ENCODE measurements at places on chromosomes 2 and 18.
A peak's percentile ranks its signal among the peaks of the same experiment; 100 is the strongest.

- no peak for DNase-seq
Measured at GRCh38 chr2:218152777-218153176, 14.0 kb downstream of the CXCR1 start.

DNA sequence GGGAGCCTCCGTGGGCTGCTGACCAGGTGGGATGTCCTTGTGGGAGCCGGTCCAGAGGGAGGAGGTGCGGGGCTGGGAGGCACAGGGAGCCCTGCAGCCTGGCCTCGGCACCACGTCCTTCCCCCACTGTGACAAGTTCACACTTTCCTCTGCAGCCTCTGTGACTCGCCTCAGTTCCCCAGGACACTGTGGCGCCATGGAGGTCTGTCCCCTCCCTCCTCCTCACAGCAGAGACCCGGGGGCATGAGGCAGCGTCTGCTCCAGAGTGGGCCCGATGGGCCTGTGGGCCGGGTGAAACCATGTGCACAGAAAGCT is 27.3 kb upstream of the KCNG2 start:
- no peak for DNase-seq

DNA sequence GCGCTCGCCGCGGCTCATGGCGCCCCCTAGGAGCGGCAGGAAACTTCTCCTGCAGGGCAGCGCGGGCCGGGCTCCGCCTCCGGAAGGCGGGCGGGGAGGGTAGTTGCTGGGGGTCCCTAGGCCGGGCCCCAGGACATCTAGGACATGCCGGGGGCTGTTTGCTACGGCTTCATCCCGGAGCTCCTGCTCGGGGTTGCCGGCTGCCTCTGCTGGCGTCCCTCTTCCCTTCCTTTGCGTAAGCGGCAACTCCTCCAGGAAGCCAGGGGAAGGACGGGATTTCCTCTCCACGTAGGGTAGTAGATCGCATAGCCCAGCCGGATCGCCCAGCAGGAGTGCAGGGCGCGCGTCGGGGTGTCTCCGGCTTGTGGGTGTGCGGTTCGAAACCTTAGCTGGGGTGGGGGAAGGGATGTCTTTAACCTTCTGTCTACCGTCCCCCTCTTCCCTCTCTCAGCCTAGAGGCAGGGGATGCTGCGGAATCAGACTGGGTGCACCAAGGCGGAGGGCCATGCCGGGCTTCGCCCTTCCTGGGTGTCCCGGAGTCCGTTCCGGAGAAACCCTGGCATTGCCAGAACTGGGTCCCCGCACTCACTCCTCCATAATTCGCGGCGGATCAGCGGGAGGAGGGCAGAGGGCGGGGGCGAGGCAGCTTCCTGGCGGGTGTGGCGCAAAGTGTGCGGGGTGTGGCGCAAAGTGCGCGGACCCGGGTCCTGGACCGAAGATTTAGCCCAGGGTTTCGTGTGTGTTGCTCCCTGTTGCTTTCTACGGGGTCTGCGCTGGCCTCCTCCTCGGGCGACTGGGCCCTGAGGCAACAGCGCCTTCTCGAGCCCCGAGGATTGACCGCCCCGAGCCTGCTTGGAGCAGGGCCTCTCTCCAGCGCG is 12.2 kb upstream of the SKOR2 start:
- no peak for DNase-seq

DNA sequence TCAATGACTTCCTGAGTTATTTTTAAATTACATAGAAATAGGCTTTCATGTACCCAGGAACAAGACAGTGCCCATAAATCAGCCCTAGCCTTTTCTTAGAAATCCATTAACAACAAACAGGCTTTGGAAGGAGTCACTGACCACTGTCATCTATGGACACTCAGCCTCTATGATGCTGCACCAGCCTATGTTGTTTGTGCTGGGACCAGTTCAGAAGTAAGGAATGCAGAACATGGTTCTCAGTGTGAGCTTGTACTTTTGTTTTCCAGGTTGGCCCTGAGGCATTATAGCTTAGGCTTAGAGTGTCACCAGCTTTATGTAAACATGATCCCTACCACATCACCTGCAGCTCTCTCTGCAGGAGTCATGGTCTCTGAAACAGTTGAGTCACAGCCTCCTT is 335.7 kb upstream of the CDH7 start:
- no peak for DNase-seq

GRCh38 chr2:180607514-180608049 is 372.8 kb upstream of the UBE2E3 start:
- no peak for DNase-seq

DNA sequence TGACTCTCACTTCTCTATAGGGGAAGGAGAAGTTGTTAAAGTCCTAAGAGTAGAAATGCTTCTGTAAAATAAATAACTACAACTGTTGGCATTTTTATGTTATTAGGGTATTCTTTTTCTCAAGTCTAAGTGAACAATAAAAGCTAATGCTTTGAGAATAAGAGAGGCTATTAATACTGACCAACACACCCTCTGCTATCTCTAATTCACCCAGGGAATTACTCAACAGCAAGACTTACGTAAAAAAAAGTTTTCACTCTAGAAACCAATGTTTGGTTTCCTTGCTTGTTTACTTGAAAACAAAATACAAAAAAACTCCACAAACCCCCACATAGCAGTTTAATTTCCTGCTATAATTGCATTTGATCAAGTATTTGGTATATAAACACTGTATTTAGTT is 25.2 kb downstream of the CHN1 start:
- no peak for DNase-seq

- DNase-seq: no peak
Measured at GRCh38 chr2:71082402-71083252, 14.2 kb downstream of the NAGK start.

DNA sequence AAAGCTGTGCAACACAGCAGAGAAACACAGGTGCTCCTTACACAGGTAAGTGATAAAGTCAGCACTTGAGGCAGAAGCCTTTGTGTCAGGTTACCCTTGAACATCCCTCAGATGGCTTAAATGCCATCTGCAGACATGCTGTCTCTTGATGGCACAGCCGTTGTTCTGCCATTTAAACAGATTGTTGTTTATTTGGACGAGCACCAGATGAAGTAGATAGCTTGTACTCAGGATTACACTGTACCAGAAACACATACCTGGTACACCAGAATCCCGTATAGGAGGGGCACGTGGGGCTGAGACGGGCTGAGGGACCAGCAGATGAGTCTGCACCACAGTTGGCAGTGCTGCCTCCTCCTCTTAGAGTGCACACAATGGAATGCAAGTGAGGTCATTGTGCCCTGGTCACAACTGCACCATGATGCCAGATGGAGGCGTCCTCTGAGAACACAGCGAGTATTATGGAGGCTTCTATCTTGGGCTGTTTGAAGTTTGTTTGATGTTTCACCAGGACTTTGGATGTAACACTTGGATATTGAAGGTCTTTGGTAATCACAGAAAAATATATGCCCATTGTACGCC is 143.0 kb downstream of the TANC1 start:
- DNase-seq: no peak

- DNase-seq: peak; percentile 66
Measured at GRCh38 chr2:105746177-105747080, 1.7 kb downstream of the NCK2 start.

DNA sequence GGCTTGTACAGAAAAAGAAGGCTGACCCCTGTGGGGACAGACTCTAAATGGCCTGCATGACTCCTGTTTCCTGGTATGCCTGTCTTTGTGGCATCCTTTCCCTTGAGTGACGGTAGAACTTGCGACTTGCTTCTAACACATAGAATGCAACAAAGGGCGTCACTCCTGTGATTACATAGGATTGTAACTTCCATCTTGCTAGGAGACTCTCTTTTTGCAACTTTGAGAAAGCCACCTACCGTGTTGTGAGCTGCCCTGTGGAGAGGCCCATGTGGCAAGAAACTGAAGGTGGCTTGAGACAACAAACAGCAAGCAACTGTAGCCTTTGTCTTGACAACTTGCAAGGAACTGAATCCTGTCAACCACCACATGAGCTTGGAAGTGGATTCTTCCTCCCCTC is 46.5 kb downstream of the THNSL2 start:
- DNase-seq: no peak

DNA sequence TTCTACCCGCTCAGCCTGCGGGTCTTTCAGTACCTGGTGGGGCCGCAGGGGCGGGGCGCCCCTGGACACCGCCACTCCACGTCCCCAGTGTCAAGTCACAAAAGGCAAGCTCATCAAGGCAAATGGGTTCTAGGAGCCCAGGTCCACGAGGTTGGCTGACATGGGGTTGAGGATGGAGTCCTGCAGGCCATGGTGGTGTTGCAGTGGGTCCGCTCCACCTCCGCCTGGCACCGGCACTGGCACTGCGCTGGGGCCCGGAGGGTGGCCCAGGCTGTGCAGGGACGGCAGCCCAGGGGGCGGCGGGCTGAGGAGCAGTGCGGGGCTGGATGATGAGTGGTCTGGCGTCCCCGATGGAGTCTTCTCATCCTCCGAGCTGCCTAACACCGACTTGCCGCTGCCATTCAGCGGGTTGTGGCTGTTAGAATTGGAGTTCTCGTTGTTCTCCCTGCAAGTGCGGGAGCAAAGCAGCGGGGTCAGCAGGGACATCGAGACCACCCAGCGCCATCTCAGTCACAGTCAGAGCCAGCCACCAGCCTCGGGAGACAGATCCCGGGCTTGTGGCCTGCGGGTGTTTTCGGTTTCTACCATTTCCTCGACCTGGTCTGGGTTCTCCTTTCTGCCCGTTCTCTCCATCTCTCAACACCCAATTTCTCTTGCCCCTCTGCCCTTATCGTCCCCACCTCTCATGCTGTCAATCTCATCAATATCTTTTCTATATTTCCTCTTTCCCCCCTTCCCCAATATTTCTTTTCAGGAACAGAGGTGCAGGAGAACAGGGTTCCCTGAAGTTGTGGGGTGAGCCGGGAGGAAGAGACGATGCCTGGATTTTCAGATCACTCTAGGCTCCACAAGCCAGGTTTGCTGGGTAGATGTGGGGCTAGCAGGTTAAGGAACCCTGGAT is 3.0 kb downstream of the SIX2 start:
- no peak for DNase-seq

DNA sequence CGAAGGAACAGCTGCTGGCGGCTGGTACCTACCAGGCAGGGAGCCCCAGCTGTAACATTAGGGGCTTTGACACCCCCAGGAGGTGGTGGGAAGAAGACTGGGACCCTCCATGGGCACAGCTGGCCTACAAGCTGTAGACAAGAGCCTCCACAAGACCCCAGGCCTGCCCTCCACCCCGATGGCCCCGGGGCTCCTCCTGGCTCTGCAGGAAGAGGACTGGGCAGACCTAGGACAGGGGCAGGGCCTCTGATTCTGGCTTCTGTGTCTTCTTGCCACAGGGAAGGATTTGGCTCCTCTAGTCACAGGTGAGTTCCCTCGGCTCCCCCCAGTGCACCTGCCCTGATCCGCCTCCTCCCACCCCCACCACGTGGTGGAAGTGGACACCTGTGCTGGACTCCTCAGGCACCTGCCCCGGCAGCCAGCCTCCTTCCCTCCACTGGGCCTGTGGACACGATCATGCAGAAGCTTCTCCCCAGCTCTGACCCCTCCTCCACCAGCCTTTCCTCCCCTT is 53.4 kb upstream of the ODC1 start:
- peak; percentile 61 for DNase-seq

- no peak for DNase-seq
Measured at GRCh38 chr2:33342705-33343104, 133.7 kb upstream of the RASGRP3 start.

DNA sequence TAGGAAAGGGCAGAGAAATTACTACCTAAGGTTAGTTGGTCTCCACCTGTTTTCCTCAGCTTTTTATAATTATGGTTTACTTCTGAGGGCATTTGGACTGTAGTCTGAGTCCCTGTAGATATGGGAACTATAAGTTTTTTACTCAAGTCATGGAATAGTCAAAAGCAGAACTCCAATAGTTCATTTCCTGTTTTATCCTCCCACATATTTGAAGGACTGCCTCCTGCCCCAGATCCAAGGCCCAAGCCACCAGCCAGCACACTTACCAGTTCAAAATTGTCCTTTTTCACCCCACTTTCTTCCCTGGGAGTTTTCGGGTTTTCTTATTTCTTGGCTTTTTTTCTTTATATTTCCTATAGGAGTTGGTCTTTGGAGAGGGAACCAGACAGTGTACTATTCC is 164.1 kb downstream of the MBD5 start:
- DNase-seq: no peak

DNA sequence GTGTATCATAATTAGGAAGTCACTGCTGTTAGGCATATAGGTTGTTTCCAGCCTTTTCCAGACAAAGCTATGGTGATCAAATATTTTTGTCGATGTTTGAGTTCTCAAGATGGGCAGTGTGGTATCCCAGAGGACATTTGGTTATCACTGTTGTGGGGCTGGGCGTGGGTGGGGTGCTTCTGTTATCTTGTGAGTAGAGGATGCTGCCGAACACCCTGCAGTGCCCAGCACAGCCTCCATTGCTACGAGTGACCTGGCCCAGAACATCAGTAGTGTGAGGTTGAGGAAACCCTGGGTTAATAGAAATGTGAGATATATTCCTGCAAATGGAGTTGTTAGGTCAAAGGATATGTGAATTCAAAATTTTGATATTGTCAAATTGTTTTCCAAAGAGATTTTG is 33.2 kb downstream of the ZNF236 start:
- no peak for DNase-seq
